Astrocyte of the hippocampus (primary cell): ENCODE measurements at places on chromosomes 3 and 15.

DNA sequence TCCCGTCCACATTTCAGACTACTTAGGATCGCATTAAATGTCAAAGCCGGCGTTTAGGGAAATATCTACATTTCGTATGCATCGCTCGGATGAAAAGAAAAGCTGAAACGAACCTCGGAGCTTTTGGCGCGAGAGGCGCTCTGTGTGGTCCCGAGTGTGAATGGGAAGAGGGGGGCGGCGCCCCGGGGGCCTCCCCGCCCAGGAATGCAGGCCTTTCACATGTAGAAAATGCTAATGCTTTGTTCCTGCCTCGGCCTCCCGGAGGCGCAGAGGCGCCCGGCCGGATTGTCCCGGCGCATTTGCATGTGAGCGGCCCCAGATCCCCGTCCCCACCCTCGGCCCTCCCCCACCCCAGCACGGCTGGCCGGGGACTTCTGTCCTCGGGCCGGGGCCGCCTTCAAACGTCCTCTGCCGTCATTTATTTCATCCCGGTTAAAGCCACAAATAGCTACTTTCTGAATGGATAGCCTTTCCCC, 37.0 kb upstream of the TRIM71 start:
- peak; percentile 88 for DNase-seq

GRCh38 chr15:98896802-98897732, 110.5 kb downstream of the PGPEP1L start:
- peak; percentile 98 for DNase-seq

DNA sequence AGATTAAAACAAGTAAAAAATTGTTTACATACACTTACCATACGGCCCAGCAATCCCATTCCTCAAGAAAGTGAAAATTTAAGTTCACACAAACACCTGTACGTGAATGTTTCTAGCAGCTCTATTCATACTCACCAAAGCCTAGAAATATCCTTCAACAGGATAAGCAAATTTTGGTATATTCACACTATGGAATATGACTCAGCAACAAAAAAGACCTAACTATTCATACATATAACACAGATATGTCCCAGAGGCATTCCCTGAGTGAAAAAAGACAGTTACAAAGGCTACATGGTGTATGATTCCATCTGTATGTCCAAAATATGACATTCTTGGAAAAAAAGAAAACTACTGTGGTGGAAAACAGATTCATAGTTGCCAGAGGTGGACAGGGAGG, 40.1 kb upstream of the THUMPD3 start:
- DNase-seq: no peak

DNA sequence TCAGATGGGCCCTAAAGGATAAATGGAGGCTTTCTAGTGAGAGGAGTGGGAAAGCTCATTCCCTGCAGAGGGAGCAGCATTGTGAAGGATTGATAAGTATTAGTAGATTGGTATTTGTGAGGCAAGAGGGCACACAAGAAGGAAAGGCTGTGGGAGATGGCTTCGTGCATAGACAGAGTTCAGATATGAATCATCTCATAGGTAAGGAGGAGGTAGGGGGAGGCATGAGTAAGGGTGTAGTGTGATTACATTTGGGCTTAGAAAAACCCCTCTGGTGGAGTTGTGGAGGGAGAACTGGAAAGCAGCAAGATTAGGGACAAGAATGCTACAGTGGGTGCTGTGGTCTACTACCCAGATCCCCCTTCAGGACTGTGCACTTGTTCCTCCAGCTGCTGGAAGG, 29.6 kb downstream of the ONECUT1 start:
- DNase-seq: no peak

GRCh38 chr15:100156201-100156600, 185.6 kb downstream of the ADAMTS17 start:
- no peak for DNase-seq
